ENCODE measurements at places on chromosomes 2 and 18.

GRCh38 chr2:226712941-226713340 is 86.7 kb downstream of the IRS1 start:
- DNase-seq, result no peak

DNA sequence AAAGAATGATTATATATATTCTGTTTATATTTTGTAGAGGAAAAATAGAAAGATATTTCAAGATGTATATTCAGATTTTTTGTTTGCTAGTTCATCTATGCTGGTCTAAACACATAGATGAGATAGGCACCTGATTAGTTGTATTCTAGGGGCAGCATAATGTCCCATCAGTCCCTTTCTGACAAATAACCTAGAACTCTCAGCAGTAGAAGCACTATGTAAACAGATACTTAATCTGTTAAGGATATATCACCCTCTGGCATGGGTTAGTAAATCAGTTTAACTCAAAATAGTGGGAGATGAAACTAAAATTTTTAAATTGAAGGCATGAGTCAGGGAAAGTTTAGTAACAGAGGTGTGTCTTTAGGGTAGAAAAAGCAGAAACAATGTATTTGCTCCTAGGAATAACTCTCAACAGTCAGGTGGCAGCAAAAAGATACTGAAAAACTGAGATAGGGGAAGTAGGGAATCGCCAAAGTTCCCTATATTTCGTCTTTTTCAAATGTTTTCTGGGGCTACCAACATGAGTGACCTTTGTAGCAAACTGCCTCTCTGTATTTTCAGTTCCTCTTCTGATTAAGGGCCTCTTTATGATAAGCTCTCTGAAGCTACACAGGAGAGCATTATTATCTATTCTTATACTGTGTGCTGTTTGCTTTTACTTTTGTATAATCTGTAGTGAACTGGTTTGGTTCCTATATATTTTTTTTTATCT is 5.7 kb downstream of the PPP1R1C start:
- DNase-seq, result no peak

DNA sequence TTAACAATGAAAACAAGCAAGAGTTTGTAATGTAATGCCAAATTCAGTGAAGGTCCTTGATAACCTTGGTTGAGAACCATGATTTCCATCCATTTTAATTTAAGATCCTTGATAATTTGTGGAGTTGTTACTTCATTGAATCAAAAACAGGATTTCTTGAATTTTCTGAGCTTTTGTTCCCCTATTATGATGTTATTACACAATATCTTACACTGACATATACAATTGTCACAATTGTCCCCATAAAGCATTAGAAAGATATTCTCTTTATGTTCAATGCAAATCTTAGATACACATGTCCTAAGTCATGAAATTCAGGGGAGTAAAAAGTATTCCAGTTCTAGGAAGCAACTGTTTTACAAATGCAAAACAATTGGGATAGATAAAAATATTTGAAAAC is 83.6 kb downstream of the ARHGEF33 start:
- no peak for DNase-seq

- no peak for DNase-seq
Observed at GRCh38 chr2:225452677-225453076, 53.2 kb downstream of the NYAP2 start.

DNA sequence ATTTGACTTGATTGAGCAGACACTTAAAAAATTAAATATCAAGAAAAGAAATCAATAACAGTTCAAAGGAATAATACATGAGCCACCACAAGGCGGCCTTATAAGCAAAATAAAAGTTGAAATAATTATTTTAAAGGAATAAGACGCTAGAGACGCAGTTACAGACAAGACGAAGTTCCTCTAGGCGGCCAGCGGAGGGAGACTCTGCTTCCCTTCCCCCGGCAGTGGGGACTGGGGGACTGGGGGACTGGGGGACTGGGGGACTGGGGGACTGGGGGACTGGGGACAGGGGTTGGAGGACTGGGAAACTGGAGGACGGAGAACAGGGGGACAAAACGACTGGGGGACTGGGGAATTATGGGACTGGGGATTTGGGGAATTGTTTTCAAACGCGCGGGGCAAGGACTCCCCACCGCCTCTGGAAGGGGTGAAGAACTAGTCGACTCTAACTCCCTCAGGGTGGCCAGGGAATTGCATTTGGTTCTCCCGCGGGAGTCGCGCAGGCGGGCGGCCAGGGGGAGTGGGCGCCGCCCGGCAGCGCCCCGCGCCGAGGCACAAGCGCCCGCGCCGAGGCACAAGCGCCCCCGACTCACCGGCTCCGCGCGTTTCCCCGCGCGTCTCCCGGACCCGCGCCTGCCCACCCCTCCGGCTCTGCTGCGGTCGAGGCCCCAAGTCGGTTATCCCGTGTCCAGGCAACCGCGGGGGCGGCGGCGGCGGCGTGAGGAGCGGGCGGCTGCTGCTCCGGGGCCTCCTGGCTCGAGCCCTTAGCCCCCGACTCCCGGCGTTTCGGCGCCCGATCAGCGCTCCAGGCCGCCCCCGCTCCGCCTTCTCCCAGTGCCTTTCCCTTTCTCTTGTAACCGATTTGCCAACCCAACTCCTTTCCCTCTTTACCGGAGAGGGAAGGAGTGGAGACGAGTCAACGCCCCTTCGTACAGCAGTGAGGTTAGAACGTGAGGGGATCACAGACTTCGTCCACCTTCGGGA is at the start of gene CCDC178:
Gene CCDC178, minus strand, starts transcription at position 662 of the 984 bp plus-strand sequence. CDS start 28,633 bp downstream, outside the sequence.
- peak; percentile 34 for DNase-seq

- DNase-seq, result no peak
Observed at GRCh38 chr2:113891265-113891959, 1.5 kb downstream of the ACTR3 start.

- no peak for DNase-seq
Observed at GRCh38 chr2:69628325-69629021, 15.1 kb downstream of the AAK1 start.

GRCh38 chr2:31297751-31298150 is 63.8 kb downstream of the EHD3 start:
- no peak for DNase-seq

GRCh38 chr2:65103013-65103715 is 26.7 kb downstream of the RAB1A start:
- DNase-seq, result peak; percentile 6

DNA sequence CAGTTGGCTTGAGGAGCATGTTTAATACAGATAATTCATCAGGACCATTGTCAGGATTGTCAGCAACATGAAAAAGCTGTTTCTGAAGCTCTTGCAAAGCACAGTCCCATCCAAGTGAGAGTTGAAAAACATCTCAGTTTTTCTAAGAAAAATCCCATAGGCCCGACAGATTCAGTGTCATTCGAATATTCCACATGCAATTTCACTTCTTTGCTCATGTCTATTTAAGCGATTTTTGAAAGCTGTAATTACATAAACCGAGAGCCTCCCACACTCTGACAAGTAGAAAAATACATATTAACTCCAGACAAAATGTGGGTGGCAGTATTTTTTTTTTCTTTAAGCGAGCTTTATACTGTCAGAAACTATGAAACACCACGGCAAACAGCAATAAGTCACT is 134.7 kb upstream of the GALNT5 start:
- no peak for DNase-seq

DNA sequence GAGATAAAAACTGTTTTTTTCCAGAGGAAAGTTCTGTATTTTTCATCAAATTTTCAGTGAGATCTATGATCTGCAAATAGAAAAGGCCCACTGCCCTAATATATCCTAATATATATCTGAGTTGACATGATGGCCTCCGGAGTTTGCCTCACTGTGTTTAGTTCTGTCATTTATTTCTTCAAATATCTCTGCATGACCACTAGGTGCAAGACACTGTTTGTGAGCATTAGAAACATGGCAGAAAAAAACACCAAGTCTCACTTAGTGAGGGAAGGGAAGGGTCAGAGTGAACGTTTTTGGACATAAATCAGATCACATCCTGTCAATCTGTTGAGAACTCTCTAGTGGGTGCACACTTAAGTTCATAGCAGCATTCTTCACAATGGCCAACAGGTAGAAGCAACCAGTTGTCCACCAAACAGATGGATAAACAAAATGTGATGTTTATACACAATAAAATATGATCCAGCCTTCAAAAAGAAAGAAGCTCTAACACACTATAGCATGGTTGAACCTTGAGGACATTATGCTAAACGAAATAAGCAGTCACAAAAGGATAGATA is 53.4 kb downstream of the SPIRE1 start:
- no peak for DNase-seq

DNA sequence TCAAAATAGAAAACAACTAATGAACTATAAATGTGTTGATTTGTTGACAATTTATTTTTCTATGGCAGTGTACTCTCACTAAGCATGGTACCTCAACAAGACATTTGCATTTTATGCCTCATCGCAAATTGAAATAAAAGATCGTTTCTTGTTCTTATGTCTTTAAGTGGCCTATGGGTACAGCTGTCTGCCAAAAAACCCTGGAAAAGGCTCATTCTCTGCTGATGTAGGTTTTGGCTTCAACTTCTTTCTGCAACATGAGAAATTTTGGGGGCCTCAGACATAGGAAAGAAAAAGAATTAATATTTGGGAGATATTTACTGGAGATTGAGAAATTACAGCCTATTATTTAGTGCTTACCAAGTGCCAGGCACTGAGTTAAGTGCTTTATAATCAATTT is 205.1 kb upstream of the DPP10 start:
- no peak for DNase-seq

DNA sequence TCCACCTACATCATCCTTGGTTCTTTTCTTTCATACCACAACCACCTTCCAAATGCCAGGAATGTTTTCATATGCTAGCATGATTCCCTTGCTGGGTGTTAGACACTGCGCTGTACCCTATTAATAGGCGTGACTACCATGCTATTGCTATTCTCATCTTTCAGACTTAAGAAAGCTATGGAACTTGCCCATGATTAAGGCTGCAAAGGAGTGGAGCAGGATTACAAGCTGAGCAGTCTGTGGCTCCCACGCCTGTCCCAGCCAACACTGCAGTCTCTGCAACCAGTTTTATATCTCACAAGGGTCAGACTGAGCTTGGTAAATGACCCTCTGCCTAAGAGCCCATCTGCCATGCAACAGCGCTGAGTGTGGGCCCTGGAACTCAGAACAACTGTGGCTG is 285.7 kb upstream of the POU3F3 start:
- no peak for DNase-seq

- DNase-seq, result no peak
Observed at GRCh38 chr2:111670776-111671175, 213.2 kb downstream of the ANAPC1 start.

DNA sequence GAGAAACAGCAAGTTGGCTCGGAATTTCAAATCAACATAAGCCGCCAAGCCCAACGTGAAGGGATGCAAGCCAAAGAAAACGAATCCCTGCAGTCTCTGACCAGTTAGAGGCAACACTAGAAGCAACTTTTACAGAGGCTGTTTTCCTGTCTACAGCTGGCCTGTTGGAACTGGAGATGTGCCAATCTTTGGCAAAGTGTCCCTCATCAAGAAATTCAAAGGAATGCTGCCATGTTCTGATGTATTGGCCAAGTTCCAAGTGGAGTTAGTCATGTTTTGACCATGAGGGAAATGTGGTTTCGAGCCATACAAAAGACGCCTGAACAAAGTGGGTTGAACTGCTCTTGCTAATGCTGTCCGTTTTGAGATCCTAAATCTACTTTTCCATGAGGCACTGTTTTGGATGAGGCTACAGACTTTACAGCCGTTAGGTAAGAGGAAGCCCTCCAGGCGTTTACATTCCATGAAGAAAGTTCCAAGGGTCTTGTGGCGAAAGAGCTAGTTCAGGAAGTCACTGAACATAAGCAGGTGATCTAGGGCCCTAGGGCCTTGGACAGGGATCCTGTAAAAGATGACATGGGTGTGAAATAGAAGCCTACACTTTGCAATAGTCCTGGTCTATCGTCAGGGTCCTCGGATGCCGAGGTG is 140.7 kb upstream of the PXDN start:
- no peak for DNase-seq

DNA sequence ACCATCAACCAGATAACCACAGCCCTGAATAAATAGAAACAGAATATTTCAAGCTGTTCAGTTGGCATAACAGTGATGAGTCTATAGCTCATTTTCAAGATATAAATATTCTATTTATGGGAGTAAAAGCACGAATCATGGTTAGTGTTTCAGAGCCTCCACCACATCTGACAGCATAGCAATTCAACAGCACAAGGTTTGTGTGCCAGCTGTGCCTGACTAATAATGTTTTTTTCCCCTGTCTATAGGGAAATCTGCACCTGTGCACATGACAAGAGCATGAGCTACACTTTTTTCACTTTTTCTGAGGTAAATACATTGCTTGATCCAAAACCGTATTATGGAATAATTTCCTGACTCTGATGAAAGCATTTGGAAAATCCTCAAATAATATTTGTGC is 251.3 kb downstream of the RPIA start:
- no peak for DNase-seq

- no peak for DNase-seq
Observed at GRCh38 chr2:225158360-225158759, 116.1 kb upstream of the DOCK10 start.

- peak; percentile 62 for DNase-seq
Observed at GRCh38 chr2:178863856-178864620, 56.8 kb upstream of the TTN start.

DNA sequence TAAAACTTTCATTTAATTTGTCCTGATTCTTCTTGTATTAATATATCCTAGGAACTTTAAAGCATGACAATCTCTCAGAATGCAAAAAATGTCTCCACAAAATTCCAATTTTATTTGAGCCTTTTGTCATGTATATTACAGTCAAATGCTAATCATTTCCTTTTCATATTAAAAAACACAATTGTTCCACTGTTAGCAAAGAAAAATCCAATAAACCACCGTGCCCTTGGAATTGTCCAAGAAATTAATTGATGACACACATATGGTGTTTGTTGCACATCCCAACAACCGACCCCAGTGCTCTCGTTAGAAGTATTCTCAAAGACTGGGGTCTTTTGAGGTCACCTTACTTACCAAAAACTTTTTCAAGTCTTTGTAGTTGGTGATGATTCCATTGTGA is 28.1 kb downstream of the GFPT1 start:
- no peak for DNase-seq

DNA sequence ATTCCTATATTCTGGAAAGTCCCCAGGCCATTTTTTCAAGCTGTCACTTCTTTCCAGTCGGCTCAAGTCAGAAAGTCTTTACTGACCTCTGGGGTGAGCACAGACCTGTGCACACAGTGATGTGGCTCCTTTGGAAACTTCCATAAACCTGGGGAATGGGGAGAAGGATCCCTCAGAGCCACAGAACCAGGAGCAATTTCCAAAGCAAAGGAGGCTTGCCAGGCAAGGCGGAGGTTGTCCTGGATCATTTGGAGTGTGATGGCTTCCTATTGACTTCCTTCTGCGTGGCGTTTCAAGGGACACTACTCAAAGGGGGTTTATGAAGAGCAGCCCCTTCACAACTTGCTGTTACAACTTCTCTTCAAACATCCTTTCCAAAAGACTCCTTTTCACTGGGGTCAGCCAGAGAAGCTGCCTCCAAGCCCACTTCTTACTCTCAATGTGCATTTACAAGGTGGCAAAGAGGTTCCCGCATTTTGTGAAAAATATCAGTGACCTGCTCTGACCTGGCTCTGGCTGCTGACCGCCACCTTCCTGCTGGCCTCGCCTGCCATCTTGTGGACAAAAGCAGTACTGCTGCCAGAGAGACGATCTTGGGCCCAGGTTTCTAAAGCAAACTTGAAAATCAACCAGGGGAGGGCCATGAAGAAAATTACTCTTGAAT is 18.2 kb upstream of the TMEM247 start:
- peak; percentile 52 for DNase-seq
